ENCODE measurements at places on chromosomes 12 and 14. TPM values are rescaled to one million over a fixed set of nuclear protein-coding genes. Genes with fewer than 3 reads are reported as not detected.

The ETFBKMT gene
- 2.0 TPM for polyA plus RNA-seq

DNA sequence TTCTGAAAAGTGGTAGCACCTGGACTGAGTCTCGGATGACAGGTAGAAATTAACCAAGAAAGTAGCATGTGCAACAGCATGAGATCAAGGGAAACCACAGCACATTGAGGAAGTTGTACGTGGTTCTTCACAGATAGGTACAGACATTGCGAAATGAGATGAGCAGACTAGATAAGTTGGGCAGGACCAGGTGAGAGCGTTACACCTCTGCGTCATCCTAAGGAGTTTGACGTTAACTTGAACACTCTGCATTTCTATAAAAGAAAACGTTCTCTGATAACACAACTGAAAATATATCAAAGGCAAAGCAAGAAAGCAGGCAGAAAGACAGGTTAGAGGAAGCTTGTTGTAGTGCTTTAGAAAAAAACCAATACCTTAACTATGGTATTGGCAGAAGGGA lies 98.5 kb upstream of the RASSF8 start:
- no peak for DNase-seq

The PSMB11 gene
- polyA plus RNA-seq: not detected

The TCL1A gene
- not detected for polyA plus RNA-seq

DNA sequence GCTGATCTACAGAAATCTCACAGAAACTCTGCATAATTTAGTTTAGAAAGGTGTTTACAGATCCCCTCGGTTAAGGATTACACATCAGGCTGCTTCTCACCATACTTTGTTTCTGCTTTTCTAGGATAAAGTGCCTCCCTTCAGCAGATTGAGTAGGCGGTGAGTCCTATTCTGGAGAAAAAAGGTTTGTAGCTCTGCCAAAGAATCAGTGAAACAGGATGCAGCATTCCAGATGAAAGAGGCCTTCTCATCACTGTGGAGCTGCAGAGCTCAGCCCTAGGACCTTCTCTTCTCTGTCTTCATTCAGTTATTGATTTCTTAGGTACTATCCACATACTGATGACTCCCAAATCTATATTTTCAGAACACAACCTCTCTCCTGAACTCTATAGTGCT lies 155.5 kb upstream of the KRR1 start:
- no peak for DNase-seq

The ASPG gene
- not detected for polyA plus RNA-seq

DNA sequence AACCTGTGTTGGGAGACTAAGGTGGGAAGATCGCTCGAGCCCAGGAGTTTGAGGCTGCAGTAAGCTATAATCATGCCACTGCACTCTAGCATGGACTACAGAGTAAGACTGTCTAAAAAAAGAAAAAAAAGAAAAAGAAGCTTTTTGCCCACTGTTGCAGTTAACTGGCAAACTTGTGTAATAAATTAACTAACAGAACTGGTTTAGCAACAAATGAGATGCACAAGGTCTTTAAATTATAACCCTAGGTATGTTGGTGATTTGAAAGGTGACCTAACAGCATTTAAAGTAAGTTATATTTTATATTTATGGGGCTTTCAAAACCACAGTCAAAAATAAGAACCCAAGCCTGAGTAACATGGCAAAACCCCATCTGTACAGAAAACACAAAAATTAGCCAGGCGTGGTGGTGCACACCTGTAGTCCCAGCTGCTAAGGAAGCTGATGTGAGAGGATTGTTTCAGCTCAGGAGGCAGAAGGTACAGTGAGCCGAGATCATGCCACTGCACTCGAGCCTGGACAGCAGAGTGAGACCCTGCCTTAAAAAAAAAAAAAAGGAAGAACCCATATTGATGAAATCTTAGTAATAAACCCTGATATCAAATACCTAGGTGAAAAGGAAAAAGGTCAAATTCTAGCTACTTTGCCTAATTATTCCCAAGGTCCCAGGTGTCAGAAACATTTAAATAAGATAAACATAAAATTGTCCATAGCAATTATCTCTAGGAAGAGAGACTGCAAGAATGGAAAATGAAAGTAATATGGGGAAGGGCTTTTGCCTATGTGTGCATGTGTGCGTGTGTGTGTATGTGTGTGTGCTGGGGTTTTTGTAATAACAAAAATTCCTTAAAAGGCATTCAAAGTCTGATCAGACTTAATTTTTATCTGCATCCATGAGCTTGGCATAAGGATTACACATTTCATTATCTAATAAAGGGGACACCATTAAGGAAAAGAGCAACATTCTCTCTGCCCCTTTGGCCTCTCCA lies 15.4 kb downstream of the SYNE2 start:
- DNase-seq: no peak

- no peak for DNase-seq
These were observed 10.6 kb downstream of the BBS10 start for GRCh38 chr12:76337583-76337982.

DNA sequence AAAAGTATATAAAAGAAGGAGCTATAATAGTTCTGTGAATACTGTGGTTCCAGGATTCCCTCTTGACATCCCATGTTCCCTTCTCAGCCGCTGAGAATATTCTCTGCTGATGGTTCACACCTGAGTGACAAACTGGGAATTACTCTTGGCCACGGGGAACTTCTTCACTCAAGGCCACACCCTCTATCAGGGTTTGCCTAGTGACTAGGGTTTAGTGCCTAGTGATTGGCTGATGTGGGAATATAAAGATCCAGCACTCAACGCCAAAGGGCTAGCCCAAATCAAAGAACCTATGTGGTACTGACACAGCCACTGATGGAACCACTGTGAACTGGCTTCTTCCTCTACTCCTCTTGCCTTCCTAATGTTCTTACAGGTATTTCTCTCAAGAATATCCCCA lies 248.4 kb downstream of the ASCL1 start:
- DNase-seq: no peak

DNA sequence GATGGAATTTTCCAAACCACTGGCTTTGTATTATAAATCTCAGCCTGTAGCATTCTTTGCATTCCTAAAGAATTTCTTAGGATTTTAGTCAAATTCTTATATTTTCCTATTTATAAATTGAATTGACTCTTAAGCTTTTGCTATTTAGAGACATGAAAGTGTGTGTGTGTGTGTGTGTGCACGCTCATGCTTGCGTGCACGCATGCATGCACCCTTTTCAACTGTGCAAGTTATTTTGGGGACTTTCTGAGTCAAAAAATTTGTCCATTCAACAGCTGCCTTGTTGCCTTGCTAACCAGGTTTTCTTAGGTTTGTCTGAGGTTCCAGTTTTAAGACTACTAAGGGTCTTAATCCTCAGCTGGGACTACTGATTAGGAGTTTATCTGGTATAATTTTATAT lies 42.6 kb downstream of the GPATCH2L start:
- DNase-seq: no peak

DNA sequence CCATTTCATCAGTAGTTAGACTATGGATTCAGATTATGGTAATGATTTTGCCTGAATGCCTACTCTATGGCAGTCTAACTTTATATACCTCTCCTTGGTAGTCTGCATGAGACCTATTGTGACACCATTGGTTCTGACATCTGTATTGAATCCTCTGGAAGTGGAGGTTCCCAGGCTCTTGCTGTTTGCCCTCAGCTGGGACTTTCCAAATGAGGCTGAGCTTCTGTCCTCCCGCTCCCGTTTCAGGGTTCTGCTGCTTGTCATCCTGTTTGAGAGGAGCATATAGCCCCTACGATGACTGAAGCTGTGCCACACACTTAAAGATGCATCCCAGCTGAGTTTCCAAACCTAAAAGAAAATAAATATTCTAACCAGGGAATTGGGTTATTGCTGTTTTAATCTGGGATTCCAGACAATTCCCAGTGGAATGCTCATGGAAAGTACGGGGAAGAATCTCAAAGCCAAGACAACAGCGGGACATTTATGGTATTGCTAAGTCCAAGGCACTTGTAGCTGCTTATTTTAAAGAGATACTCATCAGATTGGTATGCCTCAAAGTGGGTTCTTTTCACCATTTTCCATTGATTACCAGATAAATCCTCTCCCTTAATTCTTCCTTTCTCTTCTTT lies 105.9 kb downstream of the ETV6 start:
- DNase-seq: no peak

The C1S gene
- polyA plus RNA-seq: 406 TPM

Measured in AG04450 (cell line).